ENCODE measurements at places on chromosomes 4 and X.

DNA sequence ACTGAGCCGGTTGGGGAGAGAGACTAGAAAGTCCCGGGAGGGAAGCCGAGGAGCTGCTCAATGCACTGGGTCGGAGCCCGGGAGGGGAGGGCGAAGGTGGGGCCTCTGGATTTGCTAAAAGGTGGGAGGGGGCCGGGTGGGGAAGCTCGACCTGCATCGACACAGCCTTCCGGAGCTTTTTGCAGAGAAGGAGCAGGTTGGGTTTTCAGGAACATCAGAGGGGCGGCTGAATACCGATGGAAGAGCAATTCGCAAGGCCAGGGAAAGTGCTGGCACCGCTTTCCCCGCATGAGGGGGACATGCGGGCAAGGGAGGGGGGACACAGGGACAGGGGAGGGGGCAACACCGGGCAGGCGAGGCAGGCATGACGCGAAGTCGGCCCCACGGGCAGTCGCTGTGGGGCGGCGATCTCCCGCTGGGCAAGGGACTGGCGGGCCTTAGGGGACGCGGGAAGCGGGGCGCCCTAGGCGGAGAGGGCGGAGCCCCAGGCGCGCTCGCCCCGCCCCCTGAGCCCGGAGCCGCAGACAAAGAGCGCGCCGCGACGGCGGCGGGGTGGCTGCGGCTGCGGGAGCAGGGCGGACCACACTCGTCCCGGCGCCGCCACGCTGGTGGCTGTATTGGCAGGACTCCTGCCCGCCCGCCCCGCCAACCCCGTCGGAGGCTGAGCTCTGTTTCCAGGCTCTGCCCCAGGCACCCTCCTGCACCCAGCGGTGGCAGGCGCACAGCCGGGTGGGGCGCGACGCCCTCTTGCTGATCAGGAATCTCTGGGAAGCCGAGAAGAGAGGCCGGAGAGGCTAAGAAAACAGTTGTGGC, 11.6 kb downstream of the PDZD4 start:
- no peak for DNase-seq

- DNase-seq, result no peak
These were observed 69.0 kb upstream of the PPP2R3B start for GRCh38 chrX:455673-456072.

DNA sequence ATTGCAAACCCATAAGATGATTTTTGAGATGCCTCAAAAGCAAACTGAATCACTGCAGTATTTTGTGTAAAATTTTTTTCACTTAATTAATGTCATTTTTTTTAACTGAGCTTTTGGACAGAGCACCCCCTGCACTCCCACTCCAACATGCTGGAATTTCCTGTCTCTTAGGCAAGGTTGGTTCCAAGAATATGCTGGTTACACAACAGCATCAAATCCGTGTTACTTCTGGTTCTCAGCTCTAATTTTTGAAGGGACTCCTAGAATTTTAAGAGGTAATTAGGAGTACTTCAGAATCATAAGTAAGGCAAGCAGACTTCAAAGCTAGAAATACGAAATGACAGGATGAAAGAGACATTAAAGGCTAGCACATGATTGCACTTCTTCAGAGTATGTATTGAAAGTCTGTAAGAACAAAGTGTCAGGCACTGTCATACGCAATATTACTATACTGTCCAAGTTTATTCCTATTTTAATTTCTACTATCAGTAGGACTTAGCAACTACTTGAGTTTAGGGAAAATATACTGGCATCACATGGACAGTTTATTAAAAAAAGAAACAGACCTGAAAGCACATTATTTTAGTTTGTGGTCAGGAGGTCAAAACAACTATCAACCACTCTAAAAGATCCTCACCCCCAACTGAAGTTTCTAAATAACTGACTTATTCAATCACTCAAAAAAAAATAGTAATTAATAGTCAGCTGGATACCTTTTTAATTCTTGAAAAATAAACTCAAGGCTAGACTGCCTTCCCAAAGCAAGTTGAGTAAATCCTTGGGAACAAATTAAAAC, 1.6 kb upstream of the JCHAIN start:
- DNase-seq, result no peak

- no peak for DNase-seq
These were observed 221.0 kb downstream of the PALLD start for GRCh38 chr4:168717847-168718246.

DNA sequence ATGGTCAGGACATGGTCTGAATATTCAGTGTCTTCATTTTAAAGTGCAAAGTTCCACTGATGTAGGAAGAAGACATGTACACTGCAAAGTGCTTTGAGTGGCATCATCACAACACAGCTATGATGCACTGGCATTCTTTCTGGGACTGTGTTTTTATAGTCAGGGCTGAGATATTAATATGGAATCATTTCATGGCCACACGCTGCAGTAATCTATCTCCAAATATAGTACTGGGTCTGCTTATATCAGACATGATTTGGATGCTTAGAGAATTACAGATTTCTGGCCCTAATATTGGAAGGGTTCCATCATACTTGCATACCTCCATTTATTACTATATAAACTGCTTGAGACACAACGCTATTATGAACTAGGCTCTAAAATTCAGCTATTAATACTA, 1170.9 kb downstream of the NLGN4X start:
- DNase-seq, result no peak

DNA sequence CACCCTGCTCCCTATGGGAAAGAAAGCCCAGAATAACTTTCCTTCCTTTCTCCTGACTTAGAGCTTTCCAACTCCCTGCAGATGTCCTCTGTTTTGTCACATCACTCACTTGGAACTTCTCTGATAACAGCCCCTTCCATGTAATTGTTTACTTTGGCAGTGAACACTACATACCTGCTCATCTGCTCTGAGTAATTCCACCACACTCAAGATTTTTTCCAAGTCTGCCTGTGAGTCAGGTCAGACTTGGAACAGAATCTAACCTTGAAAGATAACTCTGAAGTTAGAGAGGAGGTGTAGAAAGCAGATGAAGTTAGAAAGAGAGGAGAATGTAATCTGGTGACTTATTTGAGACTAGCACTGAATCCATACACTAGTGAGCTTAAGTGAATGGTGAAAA, 7.4 kb downstream of the MAGEB10 start:
- no peak for DNase-seq

GRCh38 chr4:139083956-139084803, 68.6 kb downstream of the NOCT start:
- DNase-seq, result peak; percentile 84
